Memory B cell (primary cell): ENCODE measurements at places on chromosomes 1 and 21.

DNA sequence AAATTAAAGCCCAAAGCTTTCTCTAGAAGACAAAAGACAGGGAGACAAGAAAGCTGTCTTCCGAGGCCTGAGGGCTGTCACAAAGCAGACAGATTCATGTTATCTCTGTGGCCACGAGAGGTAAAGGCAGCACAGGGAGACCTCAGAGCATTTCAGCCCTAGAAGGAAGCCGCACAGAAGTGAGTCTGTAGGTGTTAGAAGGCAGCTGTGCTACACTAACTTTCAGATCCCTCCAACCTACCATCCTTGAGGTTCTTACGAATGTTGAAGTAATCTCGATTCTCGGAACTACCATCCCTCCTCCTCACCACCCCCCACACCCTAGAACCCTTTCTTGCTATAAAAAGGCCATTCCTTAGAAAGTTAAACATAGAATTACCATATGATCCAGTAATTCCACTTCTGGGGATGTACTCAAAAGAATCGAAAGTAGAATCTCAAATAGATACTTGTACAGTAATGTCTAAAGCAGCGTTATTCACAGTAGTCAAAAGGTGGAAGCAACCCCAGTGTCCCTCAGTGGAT lies 21.5 kb upstream of the LYST start:
- no peak for DNase-seq

DNA sequence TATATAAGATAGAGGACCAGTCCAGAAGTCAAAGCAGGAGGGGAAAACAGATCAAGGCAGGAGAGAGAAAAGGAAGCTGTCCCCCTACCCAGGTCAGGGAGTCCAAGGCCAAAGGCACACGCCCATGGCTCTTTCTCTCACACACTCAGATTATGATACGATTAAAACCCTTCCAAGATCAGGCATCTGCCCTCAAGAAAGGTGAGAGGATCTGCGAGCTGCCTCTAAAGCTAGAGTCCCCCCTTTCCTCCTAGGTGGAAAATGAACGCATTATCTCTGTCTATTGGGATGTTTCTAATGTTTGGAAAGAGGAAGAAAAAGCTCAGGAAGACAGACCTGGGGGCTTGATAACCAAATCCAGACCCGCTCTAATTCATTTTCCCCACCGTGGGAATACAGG lies 7.6 kb downstream of the PAFAH2 start:
- DNase-seq, result no peak

- no peak for DNase-seq
Measured at GRCh38 chr1:194279975-194280374, 1093.6 kb upstream of the B3GALT2 start.

DNA sequence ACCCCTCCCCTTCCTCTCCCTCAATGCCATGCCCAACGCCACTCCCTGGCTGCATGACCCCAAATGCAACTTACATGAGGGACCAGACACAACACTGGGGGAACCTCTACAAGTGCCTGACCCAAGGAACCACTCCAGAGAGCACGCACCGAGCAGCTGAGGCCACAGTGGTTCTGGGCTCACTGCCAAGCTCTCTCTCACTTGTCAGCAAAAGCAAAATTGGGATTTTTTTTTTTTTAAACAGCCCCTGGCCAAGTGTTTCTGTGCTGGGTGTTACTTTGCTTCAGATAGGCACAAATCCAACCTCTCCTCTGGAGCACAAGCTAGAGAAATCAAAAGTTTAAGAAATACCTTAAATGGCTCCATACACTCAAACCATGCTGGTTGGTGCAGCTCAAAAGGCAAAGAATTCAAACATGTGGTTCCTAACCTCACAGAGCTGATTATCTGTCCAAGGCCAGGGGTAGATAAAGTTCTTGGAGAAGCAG lies 363.0 kb downstream of the SETD4 start:
- no peak for DNase-seq

- no peak for DNase-seq
Measured at GRCh38 chr1:230750986-230751625, 3.9 kb downstream of the CAPN9 start.

DNA sequence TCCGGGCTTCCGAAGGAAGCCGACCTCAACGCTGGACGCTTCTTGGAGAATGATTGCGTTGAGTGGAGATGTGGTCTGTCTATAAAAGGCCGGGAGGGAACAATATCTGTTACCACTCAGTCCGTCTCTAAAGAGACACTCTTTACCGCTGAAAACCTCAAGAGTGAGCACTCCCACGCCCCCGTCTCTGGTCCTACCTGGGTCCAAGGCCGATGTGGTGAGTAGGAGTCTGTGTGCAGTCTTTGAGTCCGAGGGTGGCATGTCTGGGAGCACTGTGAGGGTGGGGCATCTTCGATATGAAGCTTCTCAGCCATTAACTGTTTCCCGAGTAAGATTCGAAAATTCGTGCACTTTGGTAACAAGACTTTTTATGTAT lies 576 bp downstream of the ZFP69 start:
- no peak for DNase-seq

- no peak for DNase-seq
Measured at GRCh38 chr1:6443339-6444115, 19.0 kb downstream of the ESPN start.

GRCh38 chr1:208083715-208084085 lies 160.5 kb downstream of the PLXNA2 start:
- DNase-seq, result no peak

DNA sequence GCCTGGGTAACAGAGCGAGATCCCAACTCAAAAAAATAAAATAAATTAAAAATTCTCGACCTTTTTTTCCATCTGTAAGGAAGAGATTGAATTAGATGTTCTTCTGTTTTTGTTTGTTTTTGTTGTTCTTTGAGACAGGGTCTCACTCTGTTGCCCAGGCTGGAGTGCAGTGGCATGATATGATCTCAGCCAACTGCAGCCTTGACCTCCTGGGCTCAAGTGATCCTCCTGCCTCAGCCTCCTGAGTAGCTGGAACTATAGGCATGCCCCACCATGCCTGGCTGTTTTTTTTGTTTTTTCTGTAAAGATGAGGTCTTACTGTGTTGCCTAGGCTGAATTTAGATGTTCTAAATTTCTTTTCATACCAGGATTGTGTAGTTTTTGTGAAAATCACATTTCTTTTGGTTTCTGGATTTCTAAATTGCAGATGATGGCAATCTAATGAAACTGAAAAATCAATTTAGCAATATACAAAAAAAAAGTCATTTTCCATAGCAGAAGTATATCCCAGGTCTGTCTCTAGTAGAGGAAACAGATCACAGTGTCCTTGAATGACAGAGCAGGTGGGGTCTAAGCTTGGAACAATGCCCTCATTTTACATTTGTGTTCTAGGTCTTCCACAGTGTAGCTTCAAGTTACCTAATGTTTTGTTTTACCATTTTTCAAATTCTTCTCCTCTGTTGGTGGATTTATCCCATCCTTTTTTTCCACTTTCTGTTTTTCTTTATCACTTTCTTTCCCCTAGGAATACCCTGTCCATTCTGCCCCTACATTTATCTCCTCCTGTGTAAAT lies 20.3 kb downstream of the ZYG11A start:
- DNase-seq, result no peak

DNA sequence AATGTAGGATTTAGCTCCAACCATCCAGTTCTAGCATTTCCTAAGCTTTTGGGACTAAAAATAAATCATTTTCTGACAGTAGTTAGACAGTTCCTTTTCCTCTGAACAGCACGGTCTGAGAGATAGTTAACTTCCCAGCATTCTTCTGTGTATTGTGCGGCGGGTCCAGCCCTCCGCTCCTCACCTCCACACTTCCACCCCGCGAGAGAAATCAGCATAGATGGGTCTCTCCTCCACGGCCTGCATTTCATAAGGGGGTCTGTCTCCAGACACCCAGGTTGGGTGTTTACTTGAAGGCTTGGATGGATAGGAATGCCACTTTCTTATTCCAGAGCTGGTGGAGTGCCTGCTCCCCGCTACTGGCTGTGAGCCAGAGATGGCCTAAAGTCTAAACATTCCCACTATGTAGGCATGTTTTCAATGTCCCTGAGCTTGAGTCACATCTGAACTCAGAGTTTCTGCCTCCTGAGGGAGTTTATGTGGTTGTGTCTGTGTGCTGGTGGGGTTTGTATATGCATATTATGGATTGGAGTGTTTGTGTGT lies 38.0 kb upstream of the PPP2R5A start:
- no peak for DNase-seq

- no peak for DNase-seq
Measured at GRCh38 chr1:203593143-203593542, 33.5 kb upstream of the ATP2B4 start.

- DNase-seq, result no peak
Measured at GRCh38 chr1:30508611-30509010, 214.8 kb downstream of the MATN1 start.

GRCh38 chr1:87816646-87817045 lies 488.0 kb downstream of the LMO4 start:
- no peak for DNase-seq

DNA sequence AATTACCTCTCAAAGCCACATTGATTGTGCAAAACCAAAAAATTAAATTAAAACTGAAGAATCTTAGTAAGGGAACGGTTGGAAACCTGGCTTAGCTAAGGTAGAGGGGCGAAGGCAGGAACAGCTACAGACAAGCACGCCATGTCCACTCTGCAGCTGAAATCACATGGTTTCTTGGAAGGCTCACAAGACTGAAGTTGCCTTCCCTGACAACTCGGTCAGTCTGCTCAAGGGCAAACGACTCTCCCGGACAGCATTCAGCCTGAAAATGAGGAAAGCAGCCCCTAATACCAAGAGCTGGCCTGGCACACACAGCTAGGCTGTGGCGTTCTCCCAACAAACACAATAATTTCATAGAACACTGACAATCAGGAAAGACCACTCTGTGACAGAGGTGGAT lies 22.7 kb upstream of the BECN2 start:
- no peak for DNase-seq

DNA sequence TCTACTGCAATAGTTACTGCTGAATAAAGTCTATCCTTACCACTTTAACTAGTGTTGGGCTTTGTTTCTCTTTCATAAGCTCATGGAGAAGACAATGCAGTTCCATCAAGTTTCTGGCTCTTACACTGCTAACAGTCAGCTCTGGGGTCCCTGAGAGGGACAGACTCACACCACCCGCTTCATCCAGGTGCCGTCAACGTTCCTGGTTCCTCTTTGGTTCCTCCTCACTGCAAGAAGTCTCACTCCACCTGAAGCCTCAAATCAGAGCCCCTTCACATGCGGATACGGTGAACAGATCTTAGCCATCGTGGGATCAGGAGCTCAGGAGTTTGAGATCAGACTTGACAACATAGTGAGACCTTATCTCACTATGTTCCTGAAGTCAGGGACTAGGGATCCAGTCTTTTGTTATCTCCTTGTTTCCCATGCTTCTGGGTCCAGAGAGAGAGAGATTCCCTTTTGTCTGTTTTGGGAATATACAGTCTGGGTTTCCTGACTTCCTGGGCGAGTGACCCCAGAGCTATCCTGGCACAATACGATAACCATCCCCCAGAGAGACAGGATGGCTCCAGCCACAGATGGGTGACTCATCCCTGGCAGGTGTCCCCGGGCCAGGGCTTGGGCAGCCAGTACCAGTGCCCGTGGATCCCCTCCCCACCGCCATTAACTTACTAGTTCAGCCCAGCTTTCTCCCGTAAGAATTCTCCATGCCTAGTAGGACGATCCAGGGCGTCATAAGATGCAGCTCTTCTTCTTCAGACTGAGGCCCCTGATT lies 14.3 kb upstream of the PCP4 start:
- DNase-seq, result no peak

GRCh38 chr1:154809436-154810413 lies 60.4 kb downstream of the KCNN3 start:
- DNase-seq, result no peak
